ENCODE measurements at places on chromosomes 12 and 14.
A peak's percentile ranks its signal among the peaks of the same experiment; 100 is the strongest.

- DNase-seq = no peak
Observed at GRCh38 chr14:25680934-25681333, 631.0 kb upstream of the STXBP6 start.

- no peak for DNase-seq
Observed at GRCh38 chr14:103056322-103057027, 874 bp downstream of the CDC42BPB start.

GRCh38 chr12:79444089-79444488 lies 246.7 kb downstream of the PAWR start:
- no peak for DNase-seq

GRCh38 chr12:26431211-26431610 lies 235.8 kb downstream of the SSPN start:
- DNase-seq = no peak

DNA sequence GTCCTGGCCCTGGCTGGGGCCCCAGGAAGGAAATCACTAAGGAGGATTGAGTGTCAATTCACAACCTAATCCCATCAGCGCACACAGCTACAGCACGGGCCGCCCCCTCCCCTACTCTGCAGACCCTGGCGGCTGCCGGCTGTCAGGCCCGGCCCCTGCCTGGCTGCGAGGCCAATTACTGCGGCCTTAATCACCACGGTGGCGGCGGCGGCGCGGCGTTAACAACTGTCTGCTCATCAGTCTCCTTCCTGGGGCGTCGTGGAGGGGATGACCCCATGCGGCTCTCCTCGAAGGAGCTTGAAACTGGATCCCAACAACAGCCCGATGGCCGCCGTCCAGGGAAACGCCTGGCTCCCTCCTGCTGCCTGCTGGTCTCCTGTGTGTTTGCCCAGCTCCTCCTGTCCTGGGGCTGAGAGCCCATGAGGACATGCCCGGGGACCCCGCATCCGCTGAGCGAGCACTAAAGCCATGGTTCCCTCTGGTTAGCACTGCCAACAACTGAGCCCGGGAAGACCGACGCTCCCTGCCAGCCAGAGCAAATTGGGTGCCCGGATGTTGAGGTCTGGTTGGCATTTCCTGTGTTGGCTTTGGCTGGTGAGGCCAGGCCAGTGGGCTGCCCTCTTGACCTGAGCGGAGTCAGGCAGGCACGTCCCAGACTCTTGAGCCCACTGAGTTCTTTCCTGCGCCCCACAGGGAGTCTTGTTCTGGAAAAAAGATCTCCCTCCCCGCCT lies 21.8 kb upstream of the EIF2B2 start:
- no peak for DNase-seq

DNA sequence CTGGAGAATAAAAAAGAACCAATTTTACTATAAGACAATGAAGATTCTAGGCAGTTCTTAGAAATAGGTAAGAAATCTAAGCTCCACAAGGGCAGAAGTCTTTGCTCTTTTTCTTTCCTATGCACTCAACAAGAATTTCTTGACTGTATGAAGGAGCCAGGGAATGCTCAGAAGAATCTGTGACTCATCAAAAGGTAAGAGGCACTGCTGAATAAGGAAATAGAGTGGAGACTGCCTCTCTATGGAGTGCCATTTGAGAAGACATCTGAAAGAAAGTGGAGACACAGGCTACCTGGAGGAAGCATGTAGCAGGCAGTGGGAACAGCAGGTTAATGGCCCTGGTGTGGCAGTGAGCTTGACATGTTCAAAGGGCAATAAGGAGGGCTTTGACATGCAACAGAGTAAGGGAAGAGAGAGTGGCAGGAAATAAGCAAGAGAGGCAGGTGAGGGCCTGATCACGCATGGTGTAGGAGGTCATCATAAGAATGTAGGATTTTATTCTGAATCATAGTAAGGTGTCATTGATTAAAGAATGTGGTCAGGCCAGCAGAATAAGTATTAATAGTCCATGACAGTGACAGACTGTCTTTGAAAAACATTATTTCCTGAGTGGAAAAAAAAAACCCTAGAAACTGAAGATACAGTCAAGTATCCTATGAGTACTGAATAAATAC lies 446.7 kb upstream of the GARIN6 start:
- DNase-seq = no peak

GRCh38 chr14:105059035-105059924 lies 6.0 kb downstream of the GPR132 start:
- DNase-seq = peak; percentile 61

DNA sequence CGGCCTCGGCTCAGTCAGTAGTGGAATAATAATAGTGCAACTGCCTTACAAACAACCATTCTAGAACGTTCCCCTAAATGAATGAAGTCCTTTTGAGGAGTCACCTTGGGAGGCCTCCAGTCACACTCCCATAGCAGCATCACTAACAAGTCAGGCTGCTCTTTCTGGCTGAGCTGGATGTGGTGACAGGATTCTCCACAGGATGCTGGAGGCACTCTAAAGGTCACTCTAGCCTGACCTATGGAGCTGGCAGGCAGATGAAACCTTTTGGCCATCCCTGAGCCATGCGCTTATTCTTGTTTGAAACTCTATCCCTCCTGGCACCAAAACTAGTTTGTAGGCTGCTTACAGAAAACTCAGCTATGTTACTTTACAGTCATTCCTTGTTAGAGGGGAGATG lies 17.9 kb upstream of the TFCP2 start:
- no peak for DNase-seq

GRCh38 chr14:77848031-77848430 lies 48.1 kb downstream of the ADCK1 start:
- no peak for DNase-seq

GRCh38 chr12:117821480-117822175 lies 147.2 kb downstream of the KSR2 start:
- DNase-seq = no peak

DNA sequence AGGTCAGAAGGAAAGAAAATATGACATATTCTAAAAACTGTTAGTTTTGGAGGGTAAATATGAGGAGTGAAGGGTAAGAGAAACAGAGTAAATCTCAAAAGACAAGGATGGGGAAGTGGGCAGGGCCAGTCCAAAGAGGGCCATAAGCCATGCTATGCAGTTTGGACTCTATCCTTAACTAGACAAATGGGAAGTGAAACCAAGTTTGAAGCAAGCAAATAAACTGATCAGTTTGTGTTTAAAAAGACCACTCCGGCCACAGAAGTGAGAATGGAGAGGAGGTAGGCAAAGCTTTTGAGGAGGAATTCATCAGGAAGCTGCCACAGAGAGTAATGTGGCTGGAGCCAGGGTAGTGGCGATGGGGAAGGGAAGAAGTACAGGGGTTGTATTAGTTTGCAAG lies 37.5 kb upstream of the DAAM1 start:
- peak; percentile 4 for DNase-seq

DNA sequence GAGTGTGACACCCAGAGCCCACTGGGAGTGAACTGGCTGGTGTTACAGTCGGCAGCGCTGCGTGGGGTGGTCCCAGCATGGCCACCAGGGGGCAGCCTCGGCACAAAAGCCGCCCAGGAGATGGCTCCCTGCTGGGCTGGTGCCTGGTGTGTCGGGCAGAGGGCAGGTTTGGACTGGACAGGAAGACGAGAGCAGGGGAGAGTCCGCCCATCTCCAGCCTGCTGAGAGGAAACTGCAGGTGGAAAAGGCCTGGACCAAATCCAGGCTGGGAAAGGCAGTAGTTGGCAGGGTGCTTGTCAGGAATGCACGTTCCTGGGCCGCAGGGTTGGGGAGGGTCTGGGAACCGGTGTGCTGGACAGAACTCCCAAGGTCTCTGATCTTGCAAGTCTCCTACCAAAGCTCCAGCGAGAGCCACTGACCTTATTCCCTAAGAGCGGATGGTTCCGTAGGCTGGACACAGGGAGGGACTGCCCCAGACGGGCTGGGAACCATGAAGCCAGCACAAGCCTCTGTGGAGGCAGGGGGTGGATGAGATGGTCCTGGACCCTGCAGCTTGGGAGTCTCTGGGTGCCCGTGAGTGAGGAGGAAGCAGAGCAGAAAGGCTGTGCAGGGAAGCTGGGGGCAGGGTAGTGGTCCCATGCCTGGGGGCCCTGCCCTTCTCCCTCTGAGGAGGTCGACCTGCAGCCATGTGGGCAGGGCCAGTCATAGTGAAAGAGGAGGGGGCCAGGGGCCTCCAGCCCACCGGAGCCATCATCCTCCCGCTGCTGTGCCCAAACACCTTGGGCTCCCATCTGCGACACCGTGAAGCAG lies 1.8 kb downstream of the AHNAK2 start:
- DNase-seq = peak; percentile 88

DNA sequence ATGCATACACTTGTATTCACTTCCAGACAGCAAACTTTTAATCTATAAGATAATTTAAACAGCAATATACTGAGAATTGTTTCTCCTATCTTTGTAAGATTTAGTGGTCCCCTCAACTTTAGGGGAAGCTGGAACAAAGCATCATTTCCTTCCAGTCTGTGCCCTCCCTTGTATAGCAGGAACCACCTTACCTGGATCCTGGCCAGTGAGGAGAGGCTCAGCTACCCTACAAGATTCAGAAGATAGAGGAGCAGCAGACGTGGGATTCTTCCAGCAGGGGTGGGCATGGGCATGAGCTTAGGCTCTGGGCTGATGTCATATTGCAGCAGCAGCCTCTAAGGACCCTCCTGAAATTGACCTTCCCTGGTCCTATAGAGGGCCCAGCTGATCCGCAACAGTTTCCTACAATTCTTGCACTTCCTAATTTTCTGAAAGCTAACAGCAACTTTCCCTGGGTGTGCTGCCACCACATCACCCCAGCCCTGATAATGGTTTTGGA lies 21.3 kb downstream of the MOK start:
- DNase-seq = no peak

- no peak for DNase-seq
Observed at GRCh38 chr12:2229661-2230539, 177.1 kb downstream of the CACNA1C start.

GRCh38 chr12:6839482-6840201 lies 1.1 kb upstream of the GNB3 start:
- no peak for DNase-seq

DNA sequence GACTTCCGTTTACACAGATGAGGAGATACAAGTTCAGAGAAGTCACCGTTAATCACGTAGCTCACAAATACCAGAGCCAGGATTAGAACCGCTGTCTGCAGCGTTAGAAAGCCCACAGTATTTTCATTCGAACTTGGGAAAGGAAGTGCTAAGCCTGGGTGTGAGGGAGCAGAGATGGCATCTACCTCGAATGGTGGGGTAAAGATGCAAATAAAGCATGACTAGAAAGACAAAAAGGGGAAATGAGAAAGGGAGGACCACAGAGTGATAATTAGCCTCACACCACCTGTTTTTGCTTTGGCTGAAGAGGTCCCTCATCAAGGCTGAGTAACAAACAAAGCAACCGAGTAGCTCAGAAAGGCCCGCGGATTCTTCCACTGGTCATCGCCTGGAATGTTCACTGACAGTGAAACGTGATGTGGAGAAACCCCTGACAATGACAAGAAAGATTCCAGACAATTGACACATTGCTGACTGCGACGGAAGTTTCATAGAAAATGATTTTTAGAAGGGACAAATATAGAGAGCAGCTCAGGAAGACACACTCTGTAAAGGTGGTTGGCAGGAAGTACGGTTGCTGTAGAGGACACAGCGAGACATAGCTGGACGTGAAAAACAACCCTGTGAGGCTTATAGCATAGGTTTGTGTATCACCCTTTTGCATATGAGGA lies 31.5 kb upstream of the BHLHE41 start:
- no peak for DNase-seq

GRCh38 chr12:12032851-12033797 lies 37.6 kb upstream of the BCL2L14 start:
- peak; percentile 71 for DNase-seq

- DNase-seq = no peak
Observed at GRCh38 chr14:63205044-63205575, 867 bp downstream of the RHOJ start.

DNA sequence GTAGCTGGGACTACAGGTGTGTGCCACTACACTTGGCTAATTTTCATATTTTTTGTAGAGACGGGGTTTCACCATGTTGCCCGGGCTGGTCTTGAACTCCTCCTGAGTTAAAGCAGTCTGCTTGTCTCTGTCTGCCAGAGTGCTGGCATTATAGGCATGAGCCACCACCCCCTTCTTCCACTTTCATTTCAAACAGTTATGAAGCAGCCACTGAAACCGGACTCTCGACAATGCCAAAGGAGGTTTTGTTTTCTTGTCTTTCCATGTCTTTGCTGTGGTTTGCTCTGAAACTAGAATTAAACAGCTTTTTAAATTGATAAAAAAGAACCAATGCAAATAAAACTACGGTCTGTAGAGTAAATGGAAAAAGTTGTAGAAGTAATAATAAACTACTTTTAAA lies 30.4 kb downstream of the RAP1B start:
- DNase-seq = peak; percentile 49

DNA sequence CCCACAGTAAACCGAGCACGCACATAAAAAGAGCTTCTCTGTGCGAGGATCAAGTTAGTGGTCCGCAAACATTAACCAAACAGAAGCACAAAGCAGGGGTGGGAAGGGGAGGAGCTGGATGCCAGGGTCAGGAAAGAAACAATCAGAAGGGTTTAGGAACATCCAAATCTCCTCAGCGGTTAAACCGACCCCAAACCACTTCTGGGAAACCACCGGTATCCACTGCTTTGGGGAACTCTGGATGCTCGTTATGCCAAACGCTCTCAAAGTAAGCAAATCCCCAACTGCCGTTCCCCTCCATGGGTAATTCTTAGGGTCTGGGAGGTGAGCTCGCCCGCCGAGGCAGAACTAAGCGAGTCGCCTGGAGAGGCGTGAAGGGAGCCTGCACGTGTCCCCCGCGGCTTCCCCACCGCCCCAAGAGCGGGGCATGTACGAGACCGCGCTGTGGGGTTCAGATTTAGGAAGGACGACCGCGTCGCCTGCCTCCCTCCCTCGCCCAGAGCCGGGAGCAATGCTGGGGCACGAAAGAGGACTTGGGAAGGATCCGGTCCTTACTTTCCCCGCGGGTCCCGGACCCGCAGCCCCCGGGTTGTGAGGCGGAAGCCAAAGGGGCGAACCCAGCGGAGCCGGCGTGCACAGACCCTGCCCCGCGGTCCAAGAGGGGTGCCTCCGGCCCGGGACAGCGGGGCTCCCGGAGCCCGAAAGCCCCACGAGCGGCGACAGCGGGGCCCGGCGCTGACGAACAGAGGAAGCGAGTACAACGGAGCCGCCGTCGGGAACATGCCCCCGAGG lies 711 bp downstream of the SBNO1 start:
- DNase-seq = peak; percentile 26

DNA sequence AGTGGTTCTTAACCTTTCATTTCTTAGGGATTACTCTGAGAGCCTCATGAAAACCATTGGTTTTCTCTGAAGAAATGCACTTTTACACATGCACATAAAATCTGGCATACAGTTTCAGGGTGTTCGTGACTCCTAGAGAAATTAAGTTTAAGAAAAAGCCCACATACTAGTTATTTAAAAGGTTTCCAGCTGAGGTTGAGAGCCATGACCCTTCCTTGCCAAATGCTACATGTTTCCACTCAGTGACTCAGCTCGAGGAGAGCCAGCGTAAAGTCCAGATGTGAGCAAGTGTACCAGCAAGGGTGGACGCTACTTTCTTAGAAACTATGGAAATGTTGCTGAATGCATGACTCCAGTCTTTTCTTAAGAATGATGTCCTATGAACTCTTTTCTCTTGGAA lies 42.7 kb upstream of the FLRT2 start:
- no peak for DNase-seq

DNA sequence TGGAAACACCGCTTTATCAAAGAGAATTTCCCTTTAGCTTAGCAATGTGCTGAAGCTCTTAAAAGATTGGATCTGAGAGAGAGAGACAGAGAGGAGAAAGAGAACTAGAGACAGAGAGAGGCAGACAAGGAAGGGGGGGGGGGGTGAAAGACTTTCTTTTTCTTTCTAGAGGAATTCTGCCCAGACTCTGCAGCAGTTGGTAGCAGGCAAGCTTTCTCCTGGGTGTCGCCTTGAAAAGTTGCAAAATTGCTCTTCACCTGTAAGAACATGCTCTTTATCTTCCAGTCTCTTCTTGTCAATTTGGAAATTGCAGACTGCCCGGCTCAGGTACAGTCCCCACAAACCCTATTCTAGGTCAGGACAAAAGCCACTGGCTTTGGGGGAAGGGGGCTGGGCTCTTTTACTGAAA lies 2.9 kb upstream of the OTX2 start:
- no peak for DNase-seq

All from CD4-positive, alpha-beta T cell treated with Interleukin-12 subunit alpha and Interleukin-12 subunit beta, for 1 hour (primary cell).